Left renal pelvis (tissue), 4 donors: ENCODE measurements at places on chromosomes 6 and 20. TPM values are rescaled to one million over a fixed set of nuclear protein-coding genes. Genes with fewer than 3 reads are reported as not detected.

GRCh38 chr20:51512645-51513044, 29.9 kb downstream of the NFATC2 start:
- DNase-seq = no peak

GRCh38 chr6:2247664-2248063, 2.3 kb upstream of the GMDS start:
- no peak for DNase-seq

DNA sequence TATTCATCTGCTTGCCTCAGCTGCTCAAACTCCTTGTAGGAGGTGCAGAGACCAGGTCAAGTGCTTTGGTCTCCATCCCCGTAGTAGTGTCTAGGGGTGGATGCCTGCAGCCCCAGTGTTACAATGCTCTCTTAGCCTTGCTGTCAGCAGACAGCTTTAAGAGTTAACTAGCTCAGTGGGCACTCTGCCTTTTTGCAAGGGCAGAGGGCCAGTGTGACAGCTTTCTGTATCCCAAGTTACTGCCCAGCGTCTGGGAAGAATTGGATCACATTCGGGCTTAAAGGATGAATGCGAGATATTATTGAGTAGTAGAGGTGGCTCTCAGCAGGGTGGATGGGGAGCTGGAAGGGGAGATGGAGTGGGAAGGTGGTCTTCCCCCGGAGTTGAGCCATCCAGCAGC, 339.9 kb upstream of the RNF217 start:
- DNase-seq = no peak

DNA sequence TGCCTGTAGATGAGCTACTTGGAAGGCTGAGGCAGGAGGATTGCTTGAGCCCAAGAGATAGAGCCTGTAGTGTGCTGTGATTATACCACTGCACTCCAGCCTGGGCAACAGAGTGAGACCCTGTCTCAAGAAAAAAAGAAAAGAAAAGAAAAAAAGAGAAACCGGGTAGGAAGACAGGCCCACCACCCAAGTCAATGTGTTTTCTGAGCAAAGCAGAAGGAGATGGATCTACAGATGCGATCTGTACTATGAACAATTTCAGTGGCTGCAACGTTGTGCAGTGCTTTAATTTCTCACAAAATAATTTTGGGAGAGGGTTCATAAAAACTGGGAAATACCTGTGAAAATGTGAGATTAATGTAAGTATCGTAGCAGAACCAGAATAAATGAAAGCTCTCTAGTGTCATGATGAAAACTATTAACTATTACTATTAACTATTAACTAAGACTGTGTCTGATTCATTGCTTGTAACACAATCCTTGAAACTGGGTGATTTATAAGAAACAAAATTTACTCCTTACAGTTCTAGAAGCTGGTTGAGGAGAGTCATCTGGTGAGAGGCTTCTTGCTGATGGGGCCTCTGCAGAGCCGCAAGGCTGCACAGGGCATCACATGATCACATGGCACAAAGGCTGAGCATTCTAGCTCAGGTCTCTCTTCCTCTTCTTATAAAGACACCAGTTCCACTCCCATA, 233.1 kb upstream of the ZNF217 start:
- no peak for DNase-seq

GRCh38 chr20:41478026-41478425, 111.4 kb upstream of the EMILIN3 start:
- no peak for DNase-seq

DNA sequence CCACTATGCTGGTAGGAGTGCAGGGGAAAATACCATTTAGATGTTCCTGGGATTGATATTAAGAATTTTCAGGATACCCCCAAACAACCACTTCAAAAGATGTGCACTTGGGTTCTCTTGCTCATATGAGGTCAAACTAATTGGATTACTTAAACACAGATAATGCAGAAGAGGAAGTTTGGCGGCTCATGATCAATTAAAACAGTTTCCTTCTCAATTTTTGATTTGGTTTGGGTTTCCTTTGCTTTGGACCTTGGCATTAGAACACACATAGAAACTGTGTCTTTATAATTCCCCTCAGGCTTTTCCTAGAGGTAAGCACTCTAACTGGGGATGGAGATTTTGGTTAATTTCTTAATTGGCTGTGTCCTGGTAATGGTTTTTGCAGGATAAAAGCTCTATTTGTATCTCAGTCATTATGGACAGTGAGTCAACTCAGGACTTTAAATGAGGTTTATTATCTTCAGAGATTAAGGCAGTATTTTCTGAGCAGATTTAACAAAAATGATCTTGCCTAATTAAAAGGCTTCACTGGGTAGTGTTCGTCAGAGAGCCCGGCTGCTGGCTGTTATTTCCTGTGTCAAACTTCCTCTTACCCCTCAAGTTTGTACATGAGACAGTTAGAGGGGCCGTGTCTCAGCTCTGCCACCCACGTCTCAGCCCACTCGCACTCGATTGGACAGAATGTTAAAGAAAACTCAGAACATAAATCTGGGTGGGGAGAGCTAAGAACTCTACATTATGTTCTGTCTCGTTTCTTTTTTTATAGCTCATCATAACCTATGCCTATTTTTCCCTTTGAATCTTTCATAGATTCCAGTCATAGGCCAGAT, 50.3 kb upstream of the PREP start:
- DNase-seq = no peak

DNA sequence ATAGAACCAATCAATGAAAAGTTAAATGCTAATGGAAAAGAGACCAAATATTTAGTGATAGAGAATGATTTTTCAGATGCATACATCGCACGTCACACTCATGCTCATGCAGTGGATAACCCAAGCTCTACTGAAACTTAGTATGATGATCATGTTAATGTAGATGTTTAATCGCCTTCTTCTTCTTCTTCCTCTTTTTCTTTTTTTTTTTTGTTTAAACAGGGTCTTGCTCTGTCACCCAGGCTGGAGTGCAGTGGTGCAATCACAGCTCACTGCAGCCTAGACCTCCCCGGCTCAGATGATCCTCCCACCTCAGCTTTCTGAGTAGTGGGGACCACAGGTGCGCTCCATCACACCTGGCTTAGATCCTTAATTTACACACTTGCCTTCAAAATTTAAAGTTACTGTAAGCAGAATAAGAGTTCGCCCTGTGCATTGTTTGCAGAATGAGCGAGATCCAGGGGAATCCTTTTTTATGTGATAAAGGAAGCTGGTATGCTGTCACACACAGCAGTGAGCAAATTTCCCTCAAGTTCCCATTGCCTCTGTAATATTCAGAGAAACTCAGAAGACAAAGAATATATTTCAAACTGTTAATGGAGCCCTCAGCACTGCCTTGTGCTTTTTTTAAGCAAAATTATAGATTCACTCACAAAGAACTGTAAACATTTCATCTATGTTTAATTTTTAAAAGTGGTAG, 194.2 kb upstream of the SGK1 start:
- no peak for DNase-seq

Gene CFAP61
- 4.2 TPM for polyA plus RNA-seq
